ENCODE measurements at places on chromosomes 3 and 15.

GRCh38 chr15:71043373-71043772 is 71.9 kb upstream of the THSD4 start:
- DNase-seq, result no peak

DNA sequence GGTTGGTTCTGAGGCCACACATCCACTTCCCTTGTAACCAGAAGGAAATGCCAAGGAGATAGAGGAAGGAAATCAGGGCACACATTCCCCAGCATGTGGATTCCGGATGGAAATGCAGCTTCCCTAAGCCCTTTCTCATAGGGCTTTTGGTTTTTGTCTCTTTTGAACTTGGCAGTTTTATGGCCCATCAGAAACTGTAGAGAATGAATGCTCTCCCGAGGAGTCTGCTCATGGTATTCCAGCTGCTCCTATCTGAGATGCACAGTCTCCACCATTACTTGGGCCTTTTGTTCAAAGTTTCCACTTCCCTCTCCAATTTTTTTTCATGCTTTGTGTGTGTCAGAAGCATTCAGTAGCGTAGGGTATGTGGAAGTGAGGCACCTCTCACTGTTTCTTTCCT is 21.2 kb downstream of the XYLB start:
- no peak for DNase-seq

DNA sequence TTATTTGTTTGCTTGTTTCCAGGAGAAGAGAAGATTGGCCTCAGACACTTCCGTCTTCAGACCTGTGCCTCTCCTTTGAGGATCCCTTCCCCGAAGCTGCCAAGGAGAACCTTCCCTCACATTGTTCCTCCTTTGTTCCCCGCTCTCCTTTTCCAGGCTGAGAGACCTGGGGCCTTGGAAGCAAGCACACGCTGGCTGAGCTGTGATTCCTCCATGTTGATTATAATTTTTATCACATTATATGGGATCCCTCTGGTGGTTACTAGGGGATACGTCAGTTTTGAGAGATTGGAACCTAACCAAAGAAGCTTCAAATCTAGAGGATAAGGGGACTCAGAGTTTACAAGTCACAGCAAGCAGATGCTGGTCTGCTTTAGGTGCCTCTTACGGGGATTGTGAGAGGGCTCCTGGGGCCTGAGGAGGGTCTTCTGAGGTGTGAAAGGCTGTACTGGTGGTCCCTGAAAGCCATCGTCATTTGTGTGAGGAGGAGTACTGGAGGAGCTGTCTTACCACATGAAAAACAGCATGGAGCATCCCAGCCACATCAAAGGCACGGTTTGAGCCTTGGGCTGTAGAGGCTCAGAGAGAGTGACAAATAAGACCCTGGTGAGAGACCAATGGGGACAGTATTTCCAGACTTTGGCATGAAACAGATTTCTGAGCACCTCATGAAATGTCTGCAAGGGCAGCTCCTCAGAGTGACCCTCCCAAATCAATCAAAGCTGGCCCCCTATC is 760.1 kb upstream of the CFAP20DC start:
- DNase-seq, result peak; percentile 4

- DNase-seq, result no peak
Observed at GRCh38 chr3:112619295-112619694, 21.6 kb downstream of the CCDC80 start.

DNA sequence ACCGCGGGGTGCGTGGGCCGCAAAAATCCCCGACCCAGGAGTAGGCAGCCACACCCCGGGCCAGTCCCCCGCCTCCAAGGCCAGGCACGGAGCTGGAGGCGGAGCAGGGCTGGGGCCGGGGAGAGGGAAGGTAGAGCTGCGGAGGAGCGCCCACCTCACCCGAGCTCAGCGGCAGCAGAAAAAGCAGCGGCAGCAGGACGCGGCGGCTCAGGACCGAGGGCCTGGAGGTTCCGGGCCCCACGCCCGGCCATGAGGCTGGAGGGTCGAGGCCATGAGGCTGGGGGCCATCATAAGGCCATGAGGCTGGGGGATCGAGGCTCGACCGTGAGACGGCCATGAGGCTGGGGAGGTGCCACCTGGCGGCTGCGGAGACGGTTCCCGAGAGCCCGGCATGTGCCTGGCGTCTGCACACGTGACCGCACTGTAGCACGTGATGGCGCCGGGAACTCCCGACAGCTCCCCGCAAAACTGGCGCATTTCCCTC is 32.9 kb upstream of the PRSS50 start:
- no peak for DNase-seq

DNA sequence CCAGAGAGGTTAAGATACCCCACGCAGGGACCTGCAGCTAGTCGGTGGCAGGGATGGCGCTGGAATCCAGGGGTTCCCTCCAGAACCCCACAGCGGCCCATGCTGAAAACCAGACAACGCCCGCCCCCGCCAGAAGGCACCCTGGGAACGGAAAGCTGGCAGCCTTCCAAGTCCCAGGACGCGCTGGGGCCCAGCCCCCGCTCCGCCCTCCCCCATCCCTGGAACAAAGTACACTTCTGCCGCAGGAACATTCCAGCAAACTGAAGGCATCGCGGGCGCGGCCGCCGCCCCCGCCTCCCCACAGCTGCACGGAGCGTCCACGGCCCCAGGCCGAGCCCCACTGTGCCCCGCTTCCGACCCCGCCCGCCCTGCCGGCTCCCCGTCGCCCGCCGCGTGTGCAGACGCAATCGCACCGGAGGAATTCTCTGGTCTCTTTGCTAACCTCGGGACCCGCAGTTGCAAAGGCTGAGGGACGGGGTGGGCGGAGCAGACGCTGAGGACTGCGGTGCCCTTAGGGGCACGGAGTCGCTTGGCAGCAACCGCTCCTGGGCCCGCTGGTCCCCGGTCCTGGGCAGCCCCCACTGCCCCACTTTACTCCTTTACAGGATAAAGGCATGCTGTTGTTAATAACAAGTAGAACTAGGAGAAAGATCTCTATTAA is 44.8 kb upstream of the RNU6-1 start:
- DNase-seq, result peak; percentile 8

DNA sequence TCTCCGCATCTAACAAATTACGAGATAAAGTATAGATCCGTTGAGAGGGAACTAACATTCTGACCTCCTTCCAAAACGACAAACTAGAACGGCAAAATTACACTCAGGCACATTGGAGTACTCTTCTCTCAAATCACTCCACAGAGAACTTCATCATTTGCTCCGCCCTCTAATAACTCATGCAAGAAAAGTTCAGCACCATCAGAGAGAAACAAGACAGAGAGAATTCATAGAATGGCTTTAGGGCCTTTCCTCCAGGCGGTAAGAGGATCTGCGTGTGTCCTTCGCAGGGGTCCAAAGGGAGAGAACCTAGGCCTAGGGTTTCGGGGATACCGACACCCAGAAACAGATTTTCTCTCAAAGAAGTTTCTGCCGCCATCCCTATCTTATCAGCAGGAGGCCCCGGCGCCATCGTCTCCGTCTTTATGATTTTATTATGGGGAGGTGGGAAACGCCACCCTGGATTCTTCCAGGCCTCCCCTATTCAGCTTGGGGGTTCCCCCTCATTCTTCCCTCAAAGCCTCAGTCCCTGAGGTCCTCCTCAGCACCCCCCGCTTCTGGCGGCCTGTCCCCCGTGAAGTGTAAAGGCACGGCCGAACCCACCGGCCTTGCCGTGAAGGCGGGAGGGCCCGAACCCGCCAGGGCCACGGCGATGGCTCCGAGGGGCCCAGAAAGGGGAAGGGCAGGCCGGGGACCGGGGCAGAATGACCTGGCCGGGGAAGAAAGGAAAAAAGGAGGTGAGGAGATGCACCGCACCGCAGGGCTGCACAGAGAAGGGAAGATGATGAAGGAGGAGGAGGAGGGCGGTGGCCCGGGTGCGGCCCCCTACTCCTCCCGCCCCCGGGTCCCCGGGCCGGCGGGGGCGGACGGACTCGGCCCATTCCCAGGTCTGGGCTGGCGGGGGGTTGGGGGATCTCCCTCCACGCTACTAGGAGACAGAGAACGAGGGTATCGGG is 768 bp downstream of the UBXN7 start:
- DNase-seq, result no peak

GRCh38 chr3:68274286-68274685 is 619.9 kb upstream of the SUCLG2 start:
- no peak for DNase-seq

DNA sequence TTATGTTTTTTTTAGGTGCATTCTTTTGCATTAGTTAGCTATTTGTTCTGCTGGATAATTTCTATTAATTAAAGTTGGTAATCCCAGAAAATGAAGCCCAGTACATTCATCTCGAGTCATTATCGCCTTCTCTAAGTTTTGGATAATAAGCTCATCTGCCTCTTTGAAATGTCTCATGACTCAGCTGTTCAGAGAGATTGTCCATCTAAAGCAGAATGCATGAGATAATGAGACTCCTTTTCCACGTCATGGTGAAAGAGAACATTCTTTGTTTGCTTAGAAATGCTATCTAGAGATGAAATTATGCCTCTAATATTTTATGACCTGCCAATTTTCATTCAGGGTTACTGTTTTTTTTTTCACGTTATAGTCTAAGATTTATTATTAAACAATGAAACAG is 374.7 kb upstream of the GOLIM4 start:
- DNase-seq, result no peak

DNA sequence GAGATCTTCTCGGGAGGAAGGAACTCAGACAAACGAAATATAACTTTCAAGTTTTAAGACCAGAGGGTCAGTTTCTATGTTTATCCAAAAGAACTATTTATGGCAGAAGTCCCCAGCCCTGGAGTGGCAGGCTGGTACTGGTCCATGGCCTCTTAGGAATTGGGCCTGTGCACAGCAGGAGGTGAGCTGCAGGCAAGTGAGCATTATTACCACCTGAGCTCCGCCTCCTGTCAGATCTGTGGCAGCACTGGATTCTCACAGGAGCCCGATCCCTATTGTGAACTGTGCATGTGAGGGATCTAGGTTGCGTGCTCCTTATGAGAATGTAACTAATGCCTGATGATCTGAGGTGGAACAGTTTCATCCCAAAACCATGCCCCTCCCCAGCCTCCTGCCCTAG is 14.3 kb upstream of the HPS3 start:
- DNase-seq, result no peak

DNA sequence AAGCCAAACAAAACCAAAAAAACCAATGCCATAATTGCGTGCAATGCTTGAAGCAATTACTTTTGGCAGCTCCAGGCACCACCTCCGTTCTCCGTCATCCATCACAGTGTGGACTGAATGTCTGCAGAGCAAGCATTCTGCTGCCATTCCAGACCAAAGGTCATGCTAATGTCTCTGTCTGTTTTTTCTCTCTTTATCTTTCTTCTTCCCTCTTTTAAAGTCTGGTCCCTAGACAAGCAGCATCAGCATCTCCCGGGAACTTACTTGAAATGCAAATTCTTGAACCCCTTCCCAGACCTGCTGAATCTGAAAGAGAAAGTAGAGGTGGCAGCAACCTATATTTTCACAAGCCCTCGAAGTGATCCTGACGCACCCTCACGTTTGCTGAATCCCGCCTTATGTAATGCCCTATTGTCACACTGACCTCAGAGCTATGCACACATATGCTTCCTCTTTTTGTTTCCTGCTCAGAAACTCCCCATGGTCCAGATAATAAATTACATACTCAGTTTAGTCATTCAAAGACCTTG is 297.3 kb upstream of the PROK2 start:
- DNase-seq, result no peak

GRCh38 chr15:36653851-36654250 is 74.4 kb downstream of the CDIN1 start:
- no peak for DNase-seq

GRCh38 chr3:138842483-138843188 is 7.9 kb upstream of the PIK3CB start:
- no peak for DNase-seq

GRCh38 chr3:131401978-131402377 is 20.4 kb downstream of the NUDT16 start:
- DNase-seq, result no peak

DNA sequence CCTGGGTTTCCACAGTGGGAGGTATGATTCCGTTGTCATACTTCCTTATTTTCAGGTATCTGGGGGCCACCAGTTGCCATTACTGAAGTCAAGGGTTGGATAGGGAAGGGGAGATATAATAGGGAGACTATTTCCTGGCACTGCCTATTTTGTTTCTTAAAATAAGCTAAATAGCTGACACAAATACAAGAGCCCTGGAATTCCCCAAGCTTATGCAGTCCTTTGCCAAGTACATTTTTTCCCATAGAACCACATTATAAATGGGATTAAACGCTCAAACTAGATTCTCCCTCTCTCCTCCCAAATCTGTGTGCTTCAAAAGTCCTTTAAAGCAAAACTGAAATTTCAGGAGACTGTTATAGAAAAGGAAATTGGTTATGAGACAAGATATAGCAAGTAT is 68.7 kb downstream of the AP4E1 start:
- DNase-seq, result no peak

- DNase-seq, result no peak
Observed at GRCh38 chr3:23079976-23080375, 123.2 kb upstream of the UBE2E2 start.

DNA sequence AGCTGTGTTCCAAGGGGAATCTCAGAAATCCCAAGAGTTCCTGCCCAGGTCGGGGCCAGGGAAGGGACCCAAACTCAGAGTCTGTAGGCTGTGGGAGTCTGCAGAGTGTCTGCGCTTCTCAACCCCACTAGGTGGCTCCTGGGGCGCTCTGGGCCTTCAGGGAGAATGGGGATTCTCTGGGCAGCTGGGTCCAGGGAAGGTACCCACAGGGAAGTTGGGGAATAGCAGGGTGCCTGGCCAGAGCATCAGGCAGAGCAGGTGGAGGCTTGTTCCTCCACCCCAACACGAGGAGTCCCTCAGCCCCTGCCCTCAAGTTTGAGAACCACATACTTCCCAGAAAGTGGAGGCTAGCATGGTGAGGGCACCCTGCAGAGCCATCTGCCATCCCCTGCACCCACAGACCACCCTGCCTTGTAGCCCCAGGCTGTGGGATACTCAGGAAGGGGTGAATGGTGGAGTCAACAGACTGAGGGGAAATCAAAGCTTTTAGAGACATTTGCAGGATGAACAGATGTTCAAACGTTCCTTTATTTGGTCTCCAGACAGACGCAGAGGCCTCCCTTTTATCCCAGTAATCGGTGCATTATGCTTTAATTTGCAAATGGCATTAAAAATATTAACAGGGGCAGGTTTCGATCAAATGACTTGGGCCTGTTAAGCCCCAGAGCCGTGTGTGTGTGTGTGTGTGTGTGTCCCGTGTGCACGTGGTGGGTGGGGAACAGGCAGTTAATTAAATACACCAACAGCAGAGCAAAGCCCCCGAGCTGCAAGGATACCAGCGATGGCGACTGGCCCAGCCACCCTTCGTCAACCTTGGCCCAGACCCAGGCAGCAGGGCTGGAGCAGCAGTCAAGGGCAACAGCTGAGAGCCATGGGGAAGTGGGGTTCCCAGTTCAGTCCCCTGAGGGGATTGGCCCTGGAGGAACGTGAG is 57.7 kb downstream of the DNAJB8 start:
- no peak for DNase-seq

DNA sequence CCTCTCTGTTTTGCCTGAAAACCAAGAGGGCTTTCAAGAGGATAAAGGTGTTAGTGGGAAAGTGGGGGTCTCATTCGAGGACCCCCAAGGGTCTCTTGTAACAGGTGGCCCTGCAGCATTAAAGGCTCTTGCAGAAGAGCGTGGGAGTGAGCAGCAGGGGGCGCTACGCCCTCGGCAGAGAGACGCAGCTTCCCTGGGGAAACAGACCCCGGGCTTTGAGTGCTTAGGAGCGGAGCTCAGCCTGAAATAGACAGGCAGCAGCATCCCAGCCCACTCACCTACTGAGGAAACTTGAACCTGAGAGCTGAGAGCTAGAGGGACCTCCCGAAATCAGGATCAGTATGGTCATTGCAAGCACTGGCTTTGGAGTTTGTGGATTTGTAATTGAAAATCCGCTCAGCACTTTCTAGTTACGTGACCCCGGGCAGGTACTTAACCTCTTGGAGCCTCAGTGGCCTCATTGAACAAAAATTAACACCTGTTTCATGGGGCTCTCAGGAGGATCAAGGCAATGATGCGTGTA is 25.7 kb downstream of the RPLP1 start:
- DNase-seq, result peak; percentile 85

Data from NCI-H1436 (cell line).